ENCODE measurements at places on chromosomes 2 and 18.

DNA sequence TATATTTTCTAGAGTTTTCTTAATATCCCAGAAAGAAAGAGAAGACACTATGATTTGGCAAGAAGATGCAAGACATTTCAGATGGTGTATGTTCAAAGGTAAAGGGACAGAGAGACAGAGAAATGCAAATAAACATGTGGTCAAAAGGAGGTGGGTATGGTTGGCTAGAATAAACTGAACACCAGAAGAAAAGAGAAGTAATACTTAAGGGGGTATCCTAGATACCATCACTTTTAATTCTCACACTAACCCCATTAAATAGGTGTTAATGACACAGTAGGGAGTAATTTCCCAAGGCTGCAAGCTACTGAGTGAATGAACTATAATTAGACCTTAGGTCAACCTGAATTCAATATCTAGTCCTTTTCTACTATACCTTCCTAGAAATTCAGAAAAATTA lies 111.2 kb upstream of the CD226 start:
- no peak for DNase-seq

GRCh38 chr18:11274144-11274794 lies 124.9 kb upstream of the PIEZO2 start:
- no peak for DNase-seq

DNA sequence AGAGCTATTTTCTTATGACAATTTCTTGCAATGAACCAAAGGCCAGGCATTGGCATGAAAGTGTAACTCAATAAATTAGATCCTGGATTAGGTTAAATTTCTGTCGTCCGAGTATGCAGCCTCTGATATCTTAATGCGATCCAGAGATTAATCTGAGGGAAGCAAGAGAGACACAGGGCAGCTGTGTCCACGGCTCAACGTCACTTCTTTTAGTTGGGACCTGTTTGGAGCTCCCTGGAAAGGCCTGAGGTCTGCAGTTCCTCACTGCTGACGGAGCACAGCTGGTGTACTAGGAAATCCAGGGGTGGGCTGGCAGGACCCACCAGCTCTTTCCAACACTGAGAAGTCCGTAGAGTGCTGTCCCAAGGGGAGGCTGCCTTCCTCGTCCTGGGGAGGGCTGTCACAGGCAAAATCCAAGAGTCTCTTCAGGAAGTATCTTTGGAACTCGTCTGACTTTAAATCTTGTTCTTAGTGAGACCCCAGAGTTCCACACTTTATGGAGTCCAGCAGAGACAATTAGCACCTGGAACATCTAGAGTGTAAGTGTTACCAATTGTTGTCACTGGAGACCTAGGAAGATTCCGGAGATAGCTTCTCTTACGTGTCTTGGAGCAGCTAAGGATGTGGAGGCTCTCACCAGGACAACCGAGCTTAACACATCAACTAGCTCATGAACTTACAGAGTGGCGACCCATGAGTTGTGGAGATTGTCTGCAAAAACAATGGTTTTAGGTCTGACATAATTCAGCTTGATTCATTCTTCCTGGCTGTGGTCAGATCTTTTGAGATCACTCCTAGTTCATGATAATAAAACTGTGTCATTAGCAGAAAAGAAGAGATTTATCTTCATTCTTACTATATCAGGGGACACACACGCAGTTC lies 173.7 kb downstream of the ACKR3 start:
- DNase-seq, result no peak

- DNase-seq, result no peak
These were observed 162.3 kb downstream of the MREG start for GRCh38 chr2:215851082-215851481.

DNA sequence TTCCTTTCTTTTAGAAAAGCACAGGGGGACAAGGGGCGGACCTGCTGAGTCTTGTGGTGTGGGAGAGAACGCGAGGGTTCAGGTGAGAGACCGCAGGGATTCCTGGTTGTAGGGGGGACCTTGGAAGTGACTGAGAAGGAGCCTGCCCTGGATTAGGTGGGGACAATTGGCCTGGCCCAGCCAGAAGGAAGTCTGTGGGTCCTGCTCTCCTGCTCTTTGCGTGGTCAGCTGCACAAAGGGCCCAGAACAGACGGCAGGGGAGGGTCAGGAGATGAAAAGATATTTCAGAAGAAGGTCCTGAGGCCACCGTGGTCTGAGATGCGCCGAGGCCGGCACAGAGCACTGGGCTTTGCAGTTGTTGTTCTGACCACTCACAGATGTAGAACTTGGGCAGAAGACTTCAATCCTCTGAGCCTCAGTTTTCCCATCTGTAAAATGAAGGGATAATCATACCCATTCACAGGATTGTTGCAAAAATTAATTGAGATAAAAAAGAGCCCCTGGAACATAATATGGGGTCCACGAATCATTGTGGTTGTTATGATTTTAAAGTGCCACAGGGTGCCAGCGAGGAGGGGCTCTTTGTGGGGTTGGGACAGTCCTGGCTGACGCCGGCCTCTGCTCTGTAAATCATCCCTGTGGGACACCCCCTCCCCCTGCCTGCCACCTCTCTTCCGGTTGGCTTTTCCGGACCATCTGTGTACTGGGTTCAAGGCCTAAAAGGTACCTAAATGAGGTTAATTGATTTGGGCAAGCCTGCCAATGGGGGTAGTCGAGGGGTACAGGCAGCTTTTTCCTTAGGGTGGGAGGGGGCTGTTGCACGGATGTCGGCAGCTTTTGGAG lies 1.8 kb downstream of the LPIN1 start:
- DNase-seq, result no peak

DNA sequence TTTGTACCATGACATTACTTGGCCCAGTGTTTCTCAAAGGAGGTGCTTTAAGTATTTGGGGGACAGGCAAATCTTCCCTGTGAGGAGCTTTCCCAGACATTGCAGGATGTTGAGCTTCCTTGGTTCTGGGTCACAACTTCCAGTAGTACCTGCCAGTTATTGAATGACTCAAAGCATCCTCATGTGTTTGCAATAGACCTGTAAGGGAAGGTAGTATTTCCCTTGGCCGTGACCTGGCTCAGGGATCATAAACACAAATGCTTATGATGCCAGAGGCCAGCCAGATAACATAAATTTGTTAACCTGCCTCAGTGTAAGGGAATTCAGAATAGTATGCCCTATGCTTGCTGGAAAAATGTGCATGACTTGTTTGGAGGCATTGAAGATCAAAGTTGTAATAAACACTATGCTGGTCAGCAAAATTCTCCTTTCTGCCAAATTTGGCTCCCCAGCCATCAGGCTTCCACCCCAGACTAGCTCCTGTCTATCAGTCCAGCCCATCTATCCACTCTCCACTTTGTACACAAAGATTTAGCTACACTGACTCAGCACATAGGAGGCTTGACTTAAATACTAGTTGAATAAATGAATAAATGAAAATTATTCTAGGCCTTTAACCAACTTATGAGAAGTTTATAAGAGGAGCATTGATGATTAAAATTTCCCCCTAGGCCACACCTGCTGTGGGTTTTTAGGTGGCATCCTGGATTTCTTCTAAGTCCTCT lies 102.0 kb upstream of the EFEMP1 start:
- no peak for DNase-seq

Data from NCI-H1048 (cell line).